ENCODE measurements at places on chromosomes 7 and 10.

DNA sequence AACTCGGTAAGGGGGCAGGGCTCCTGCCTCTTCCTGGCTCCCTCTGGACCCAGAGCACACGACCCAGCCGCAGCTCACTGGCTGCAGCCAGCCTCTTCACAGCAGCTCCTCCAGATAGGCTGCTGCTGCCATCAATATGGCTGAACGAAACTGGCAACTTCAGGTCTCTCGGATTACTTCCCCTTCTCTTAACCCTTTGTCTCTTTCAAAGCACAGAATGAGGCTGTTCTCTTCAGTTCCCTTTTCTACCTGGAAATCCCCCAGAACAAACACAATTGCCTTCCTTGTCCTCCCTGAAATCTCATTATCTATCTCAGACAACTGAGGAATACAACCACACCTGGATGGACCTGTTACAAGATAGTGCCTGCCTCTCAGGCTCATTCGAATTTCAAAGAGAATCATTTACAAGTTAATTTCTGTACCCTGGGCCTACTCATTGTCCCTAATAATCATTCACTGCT is 193.4 kb upstream of the MBL2 start:
- no peak for DNase-seq

- DNase-seq: no peak
Measured at GRCh38 chr7:78018641-78019446, 220.3 kb downstream of the PHTF2 start.

- no peak for DNase-seq
Measured at GRCh38 chr10:20100171-20100570, 283.9 kb downstream of the PLXDC2 start.

GRCh38 chr10:47031211-47031900 is 120.1 kb downstream of the PTPN20 start:
- DNase-seq: no peak

GRCh38 chr10:27638071-27638750 is 107.4 kb downstream of the MKX start:
- no peak for DNase-seq

DNA sequence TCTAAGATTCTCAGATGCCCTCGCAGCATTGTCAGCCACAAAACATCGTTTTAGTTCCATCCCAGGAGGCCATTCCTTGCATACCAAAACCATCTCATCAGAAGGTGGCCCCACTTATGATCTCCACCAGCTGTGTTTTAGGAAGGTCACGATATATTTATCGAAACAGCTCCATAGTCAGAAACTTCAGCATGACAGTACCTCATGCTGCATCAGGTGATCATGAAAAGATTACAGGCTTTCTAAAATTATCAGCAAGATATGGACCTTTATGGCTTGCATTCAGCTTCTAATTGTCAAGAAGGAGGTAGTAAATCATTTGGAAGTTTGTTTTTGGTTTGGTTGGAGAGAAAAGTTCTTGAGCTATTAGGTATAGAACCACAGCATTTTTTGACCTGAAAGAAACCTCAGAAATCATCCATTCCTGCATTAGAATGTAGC is 20.0 kb downstream of the JAZF1 start:
- DNase-seq: no peak

- no peak for DNase-seq
Measured at GRCh38 chr7:97016381-97017191, 8.0 kb downstream of the DLX5 start.

DNA sequence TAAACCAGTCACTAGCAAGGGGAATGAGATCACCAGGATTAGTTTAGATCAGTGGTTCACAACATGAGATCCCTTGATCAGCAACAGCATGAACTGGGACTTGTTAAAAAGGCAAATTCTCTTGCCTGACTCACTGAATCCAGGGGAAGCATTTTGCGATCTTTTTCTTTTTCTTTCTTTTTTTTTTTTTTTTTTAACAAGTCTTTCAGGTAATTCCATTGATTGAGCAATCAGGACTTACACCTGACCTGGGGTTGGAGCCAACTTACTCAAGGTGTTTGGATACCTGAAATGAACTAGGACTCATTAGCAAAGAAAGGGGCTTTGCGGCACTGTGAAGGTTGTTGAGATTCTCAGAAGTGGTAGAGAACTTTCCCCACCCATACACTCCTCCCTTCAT is 47.1 kb upstream of the PRR15 start:
- no peak for DNase-seq

DNA sequence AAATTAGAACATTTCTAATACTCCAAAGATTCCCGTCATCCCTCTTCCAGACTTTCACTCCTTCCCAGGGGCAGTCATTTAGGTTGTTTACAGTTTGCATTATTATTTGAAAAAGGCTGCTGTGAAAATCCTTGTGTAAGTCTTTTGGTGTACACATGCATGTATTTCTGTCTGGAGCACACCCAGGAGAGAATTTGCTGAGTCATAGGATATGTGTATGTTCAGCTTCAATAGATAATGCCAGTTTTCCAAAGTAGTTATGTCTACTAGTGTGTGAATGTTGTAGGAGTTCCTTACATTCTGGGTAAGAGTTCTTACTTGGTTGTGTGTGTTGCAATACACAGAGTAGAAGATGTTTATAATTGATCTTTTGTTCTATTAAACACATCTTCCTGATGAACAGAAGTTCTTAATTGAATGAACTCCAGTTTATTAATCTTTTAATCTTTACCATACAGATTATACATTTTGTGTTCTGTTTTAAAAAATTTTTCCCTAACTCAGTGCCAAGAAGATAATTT is 25.3 kb downstream of the CROT start:
- no peak for DNase-seq

GRCh38 chr7:30717181-30717580 is 34.8 kb upstream of the INMT start:
- no peak for DNase-seq

GRCh38 chr10:48516911-48517310 is 88.0 kb downstream of the ARHGAP22 start:
- DNase-seq: no peak

DNA sequence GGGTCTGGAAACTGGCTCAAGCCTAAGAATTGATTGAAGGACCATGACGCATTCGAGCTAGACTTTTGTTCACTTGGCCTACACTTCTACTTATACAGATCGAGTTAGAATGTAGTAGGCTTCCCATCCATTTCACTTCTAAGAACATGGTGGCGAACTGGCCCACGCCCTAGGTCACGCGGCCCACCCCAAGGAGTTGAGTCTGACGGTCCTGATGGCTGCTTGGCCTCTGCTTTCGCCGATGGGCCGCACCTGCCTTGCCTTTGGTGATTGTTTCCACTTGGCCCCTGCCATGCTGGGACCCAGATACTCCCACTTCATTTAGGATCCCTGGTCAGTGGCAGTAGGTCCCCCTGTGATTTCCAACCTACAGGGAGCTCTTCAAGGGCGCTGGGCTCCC is 153.6 kb downstream of the PRKAG2 start:
- no peak for DNase-seq

All from T-helper 17 cell (primary cell).